ENCODE measurements at places on chromosomes 13 and 19.

GRCh38 chr19:43606569-43607229 is 5.2 kb upstream of the SRRM5 start:
- DNase-seq, result no peak

- no peak for DNase-seq
These were observed 2859.1 kb downstream of the PCDH9 start for GRCh38 chr13:64371045-64371444.

GRCh38 chr13:76600081-76600480 is 286.1 kb downstream of the KCTD12 start:
- DNase-seq, result no peak

- no peak for DNase-seq
These were observed at the start of gene OLFM2 for GRCh38 chr19:9936326-9937000. OLFM2 (minus strand) TSS chr19:9936515; CDS start chr19:9936366, 149 bp downstream.

DNA sequence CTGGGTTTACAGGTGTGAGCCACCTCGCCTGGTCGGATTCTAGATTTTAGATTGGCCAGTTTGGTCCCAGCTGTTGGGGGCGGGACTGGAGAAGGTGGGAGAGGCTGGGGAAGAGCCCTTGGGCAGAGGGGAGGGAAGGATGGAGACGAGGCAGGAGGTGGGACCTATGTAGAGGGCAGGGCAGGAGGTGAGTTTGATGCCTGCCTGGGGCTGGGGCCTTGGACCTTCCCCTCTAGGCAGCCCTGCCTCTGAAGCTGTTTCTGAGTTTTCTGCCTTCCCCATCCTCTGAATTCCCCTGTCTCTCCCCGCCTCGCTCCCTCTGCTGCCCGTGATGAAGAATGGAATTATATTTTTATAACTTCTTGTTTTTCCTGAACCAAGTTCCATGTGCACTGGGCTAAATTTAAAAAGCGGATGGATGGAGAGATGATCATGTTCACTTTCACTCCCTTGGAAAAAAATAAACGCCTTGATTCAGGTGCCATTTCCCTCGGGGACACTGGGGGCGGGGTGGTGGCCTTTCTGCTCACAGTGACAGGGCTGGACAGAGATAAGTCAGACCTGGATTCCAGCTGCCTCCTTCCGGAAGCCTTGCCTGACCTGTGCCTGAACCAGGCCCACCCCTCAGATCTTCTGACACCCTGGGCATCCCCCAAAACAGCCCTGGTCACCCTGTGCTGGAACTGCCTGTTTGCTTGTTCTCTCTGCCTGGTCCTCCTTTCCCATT is 16.5 kb upstream of the TNFAIP8L1 start:
- no peak for DNase-seq

GRCh38 chr13:29845440-29846056 is 4.9 kb downstream of the UBL3 start:
- no peak for DNase-seq

DNA sequence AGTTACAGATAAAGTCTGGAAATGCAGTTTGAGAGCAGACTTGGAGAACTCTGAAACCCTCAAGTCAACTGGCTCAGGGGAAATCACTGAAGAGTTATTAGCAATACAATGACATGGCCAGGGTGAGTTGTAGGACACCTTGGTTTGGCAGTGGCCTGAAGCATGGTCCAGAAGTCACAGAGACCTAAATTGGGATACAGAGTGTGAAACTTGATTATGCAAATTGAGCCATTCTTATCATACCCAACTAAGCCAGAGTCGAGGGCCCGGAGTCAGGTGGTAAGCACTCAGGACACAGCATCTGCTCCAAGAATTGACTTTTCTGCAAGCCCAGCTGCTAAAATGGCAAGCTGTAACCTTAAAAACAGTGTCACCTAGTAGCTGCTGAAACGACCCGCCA is 224.5 kb downstream of the DCLK1 start:
- DNase-seq, result no peak

DNA sequence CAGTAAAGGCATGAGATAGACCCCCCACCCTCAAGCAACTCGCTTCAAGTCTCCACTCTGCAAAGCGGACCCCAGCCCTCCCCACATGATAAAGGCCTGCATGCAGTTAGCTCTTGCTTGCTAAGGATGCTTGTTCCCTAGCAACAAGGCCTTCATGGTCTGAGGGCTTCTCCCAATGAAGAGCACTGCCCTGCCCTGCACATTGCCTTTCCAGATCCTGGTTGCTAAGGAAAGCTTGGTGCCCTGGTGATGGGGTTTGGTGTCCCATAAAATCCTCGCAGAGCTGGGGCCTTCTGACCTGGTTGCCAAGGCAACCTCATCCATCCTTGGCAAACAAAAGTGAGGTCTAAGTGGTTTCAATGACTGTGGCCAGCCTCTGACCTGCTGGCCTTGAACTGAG is 6.0 kb downstream of the DBP start:
- DNase-seq, result no peak

GRCh38 chr19:41194157-41194552 is 1.1 kb downstream of the CYP2S1 start:
- DNase-seq, result no peak

GRCh38 chr13:33349986-33350826 is 64.7 kb upstream of the STARD13 start:
- DNase-seq, result no peak

DNA sequence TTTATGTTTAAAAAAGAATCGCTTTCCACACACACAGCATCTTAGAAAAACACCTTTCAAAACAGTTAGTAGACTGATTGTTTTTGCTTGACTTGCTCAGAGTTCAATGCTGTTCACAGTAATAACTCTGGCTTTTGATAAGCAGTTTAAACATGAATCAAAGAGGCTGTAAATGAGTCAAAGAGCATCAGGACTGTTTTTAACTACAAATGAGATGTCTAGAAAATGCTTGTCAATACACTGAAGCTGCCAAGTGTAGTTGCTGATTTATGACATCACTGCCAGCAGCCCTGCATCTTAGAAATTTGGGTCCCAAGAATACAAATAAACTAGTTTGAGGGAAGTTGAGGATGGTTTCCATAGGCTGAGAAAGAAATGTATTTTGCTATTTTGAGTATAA is 2057.1 kb upstream of the PCDH20 start:
- DNase-seq, result no peak

DNA sequence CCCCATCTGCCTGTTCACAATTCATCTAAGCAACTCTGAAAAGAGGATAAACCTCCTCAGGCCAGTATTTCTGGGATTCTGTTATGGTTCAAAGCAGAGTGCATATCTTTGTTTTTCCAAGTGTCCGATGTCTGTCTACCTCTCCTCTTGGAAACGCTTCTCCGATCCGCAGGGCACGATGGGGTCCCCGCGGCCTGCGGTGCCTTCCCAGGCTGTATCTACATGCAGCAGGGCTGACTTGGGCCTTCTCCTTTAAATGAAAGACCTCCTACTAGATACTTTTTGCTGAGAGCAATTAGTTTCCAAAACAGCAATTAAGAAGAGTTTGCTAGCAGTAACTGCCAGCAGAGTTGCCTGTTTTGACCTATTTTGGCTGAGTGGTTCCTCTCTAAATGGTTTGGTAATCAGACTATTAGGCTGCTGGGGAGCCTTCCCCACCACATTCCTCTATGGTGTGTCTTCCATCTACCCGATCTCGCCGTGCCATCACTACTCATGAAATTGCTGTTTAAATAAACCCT is 23.5 kb downstream of the COL4A2 start:
- DNase-seq, result no peak

GRCh38 chr13:27353166-27353583 is 71.2 kb upstream of the GTF3A start:
- no peak for DNase-seq

DNA sequence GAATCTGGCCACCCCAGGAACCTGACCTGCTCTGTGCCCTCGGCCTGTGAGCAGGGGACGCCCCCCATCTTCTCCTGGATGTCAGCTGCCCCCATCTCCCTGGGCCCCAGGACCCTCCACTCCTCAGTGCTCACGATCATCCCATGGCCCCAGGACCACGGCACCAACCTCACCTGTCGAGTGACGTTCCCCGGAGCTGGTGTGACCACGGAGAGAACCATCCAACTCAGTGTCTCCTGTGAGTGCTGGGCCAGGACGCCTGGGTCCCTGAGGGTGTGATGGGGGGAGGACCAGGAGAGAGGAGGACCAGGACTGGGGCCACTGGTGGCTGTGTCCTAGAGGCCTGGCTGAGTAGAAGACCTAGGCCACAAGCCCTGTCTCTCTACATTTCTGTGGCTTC is 13.0 kb upstream of the CD33 start:
- no peak for DNase-seq

- DNase-seq, result no peak
These were observed 1.0 kb upstream of the BCAM start for GRCh38 chr19:44807652-44808462.

GRCh38 chr13:19185086-19185864 is 3.7 kb upstream of the TUBA3C start:
- DNase-seq, result no peak

Measured in stimulated activated CD4-positive, alpha-beta T cell treated with anti-CD3 and anti-CD28 coated beads, Interleukin-15, amount 100 ng/mL, for 1 hour (primary cell).